ENCODE measurements at places on chromosomes 12 and 14. TPM values are rescaled to one million over a fixed set of nuclear protein-coding genes. Genes with fewer than 3 reads are reported as not detected.

PTPRO gene
- polyA plus RNA-seq: not detected

GRCh38 chr12:93198086-93198485 is 179.6 kb upstream of the NUDT4 start:
- peak; percentile 90 for DNase-seq

DNA sequence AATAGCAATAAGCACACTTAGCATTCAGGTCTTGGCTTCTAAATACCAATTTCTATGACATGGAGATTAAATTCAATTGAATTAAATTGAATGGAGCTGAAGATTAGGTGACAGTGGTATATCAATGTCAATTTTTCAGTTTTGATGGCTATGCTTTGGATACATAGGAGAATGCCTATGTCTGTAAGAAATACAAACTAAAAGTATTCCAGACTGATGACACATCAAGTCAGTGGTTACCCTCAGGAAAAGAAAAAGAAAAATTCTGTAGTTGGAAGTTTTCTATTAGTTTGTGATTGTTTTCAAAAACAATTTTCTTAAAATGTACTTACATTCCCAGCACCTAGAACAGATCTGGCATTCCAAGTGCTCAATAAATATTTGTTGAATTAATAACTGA is 4.9 kb upstream of the DCAF4 start:
- DNase-seq: peak; percentile 39

GRCh38 chr12:5489760-5490406 is 58.0 kb downstream of the NTF3 start:
- no peak for DNase-seq

- peak; percentile 67 for DNase-seq
These were observed 214.5 kb downstream of the PAH start for GRCh38 chr12:102702447-102703114.
